ENCODE measurements at places on chromosomes 6 and 20.

DNA sequence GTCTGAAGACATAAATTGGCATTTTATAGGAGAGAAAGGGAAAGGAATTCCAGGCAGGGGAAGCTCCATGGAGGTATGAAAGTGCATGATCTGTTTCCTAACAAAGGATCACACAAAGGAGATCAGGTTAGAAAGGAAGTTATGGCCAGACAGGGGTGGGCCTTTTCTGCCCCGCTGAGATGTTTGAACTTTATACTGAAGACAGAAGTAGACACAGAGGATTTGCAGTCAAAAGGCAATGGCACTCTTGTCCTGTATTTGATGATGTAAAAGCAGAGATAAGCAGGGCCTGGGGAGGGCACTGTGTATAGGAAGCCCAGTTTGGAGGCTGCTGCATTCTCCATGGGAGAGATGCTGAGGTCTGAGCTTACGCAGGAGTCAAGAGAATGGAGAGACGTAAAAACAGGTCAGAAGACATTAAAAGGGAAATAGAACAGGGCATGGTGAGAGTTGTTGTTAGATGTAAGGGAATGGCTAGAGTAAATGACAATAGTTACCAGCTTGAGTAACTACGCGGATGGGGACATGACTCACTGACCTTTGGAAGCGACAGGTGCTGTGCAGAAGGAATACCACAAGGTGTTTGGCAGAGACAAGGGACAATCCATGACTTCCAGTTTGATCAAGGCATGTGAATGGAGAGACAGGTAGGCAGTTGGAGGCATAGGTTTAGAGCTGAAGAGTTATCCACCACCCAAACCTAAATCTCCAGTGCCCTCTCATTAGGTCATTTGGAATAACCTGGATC, 190.6 kb upstream of the SASH1 start:
- no peak for DNase-seq

- no peak for DNase-seq
Measured at GRCh38 chr6:10395171-10395703, 19.6 kb downstream of the TFAP2A start.

DNA sequence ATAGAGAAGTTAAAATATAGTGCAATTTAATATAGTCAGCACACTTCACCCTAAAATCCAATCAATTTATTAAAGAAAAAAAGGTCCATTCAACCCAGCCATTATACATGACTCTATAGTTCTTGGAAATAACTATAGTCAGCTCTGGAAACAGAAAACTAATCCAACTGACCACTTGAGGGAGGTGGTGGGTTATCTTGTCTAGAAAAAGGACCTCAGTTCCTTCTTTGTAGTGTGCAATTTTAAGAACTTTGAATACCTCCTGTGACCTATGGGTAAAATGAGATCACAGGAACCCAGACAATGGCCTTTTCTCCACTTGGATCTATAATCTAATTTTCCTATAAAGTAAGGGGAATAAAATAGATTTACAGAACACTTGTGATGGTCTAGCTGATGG, 163.6 kb upstream of the CENPW start:
- DNase-seq, result no peak

- no peak for DNase-seq
Measured at GRCh38 chr6:92043777-92044176, 1375.6 kb downstream of the EPHA7 start.

- DNase-seq, result no peak
Measured at GRCh38 chr6:119671105-119671504, 321.5 kb upstream of the MAN1A1 start.

DNA sequence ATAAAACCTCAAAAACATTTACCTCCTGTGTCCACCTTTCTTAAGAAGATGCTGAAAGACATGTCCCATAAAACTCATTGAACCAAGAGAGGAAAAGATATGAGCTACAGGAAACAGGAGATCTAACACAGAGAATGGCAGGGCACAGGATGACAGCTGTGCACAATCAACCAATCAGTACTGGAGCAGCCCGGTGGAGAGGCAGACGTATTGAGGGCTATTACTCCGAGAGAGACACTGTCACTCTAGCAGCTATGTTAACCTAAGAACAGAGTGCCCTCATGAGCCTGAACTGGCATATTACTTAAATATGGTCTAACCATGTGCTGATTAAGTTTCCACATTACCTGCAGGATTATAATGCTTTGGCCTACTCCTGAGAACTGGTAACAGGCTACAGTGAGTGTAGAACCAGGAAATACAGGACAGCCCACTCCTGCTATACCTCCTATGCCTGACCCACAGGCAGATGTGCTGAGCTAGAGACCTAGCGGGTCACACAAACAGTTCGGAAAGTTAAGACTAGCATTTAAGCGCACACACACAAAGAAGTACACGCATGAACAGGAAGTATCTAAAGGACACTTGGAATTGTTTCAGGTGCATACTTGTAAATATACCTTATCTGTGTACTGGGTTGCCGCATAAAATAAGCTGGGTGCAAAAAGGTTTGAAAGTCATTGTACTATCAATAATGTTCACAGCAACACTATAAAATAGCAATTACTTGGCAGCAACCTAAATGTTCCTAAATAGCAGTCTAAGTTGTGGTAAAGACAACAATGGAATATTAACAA, 199.3 kb upstream of the SHLD1 start:
- DNase-seq, result no peak

GRCh38 chr20:24100370-24101011, 111.9 kb upstream of the GGTLC1 start:
- peak; percentile 21 for DNase-seq

All from H54 (cell line).